Umbilical cord (tissue), 2 donors: ENCODE measurements at places on chromosomes 5 and 9. TPM values are rescaled to one million over a fixed set of nuclear protein-coding genes. Genes with fewer than 3 reads are reported as not detected.

Gene IQGAP2
- 32.3 TPM for total RNA-seq

Gene ECSCR
- total RNA-seq: not detected

Gene PRUNE2
- total RNA-seq: 12.3 TPM

Gene C8G
- total RNA-seq: not detected

Gene TMEM232
- total RNA-seq: 4.6 TPM

Gene ZNF483
- 14.2 TPM for total RNA-seq

Gene CCL21
- total RNA-seq: not detected

Gene PCDHAC2
- 3.4 TPM for total RNA-seq

Gene OR1J2
- total RNA-seq: 1.2 TPM

Gene PPP3R2
- 3.6 TPM for total RNA-seq

Gene TMEM215
- total RNA-seq: 3.1 TPM

Gene CFAP77
- total RNA-seq: not detected

GRCh38 chr9:76414661-76415060 is 20.4 kb upstream of the RFK start:
- no peak for DNase-seq

GRCh38 chr5:142676318-142676717 is 9.6 kb downstream of the FGF1 start:
- no peak for DNase-seq

GRCh38 chr5:100406640-100407039 is 128.5 kb upstream of the FAM174A start:
- peak; percentile 17 for DNase-seq

DNA sequence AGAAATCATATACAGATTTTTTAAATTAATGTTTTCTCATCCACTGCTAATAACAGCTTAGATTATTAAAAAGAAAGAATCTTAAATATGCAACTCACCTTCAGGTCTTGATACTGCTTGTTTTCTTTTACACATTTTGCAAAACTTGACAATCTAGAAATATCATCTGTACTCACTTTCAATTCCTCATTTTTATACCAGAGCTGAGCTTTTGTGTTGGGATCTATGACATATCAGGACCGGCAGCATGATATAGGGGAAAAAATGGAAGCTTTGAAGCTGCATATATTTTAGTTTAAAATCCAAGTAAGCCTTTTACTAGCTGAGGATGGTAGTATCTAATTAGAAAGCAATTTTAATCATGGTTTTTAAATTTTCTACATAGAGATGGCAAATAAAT is 75.7 kb upstream of the SMARCA2 start:
- no peak for DNase-seq

- DNase-seq: peak; percentile 98
These were observed at the start of gene COL5A1 for GRCh38 chr9:134641173-134641989. TSS of gene COL5A1 (plus strand) at chr9:134641803. CDS start at chr9:134642188, 385 bp downstream.
